HFFc6 (cell line): ENCODE measurements at places on chromosomes 5 and 9. TPM values are rescaled to one million over a fixed set of nuclear protein-coding genes. Genes with fewer than 3 reads are reported as not detected.

DNA sequence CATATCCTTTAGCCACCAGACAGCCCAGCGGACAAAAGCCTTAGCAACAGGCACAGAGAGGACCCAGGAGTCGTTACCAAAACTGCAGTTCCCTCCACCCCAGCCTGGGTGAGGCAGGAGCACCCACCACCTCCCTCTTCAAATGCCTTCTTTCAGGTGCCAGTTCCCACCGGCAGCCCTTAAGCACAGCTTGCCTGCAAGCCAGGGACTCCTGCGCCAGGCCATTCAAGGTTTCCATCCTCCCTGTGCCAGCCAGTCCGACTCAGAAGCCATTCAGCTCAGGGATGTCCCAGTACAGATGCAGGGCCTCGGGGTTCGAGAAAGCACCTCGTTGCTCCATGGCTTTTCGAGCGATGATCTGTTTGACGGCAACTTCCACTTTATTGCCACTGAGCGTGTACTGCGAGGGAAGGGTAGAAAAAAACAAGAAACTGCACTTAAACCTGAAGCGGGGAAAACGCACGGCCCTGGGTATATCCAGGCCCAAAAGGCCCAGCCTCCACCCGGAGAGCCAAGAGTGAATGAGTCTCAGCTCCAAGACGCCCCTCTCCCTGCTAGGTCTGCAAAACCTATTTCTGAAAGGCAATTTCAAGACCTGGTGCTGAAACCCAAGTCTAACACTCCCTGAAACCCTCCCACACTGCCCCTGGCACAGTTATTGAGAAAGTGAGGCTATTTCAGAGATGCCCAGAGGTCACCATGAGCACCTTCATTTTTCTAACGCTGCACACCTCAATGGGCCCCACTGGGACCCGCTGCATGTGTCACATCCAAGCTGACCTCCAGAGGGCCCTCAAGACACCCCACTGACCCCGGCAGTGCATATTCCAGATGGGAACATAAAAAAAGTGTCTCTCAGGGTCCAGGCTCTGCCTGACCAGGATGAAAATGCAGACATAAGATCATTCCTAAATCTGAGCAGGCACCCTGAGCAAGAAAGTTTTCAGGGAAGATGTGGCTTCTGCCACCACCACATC is 36.8 kb upstream of the ZNF354A start:
- no peak for DNase-seq

GRCh38 chr5:58239045-58239444 is 220.8 kb downstream of the PLK2 start:
- no peak for DNase-seq

The TOMM5 gene
- 141 to 177 TPM (median 145 TPM) in 3 replicates for total RNA-seq

DNA sequence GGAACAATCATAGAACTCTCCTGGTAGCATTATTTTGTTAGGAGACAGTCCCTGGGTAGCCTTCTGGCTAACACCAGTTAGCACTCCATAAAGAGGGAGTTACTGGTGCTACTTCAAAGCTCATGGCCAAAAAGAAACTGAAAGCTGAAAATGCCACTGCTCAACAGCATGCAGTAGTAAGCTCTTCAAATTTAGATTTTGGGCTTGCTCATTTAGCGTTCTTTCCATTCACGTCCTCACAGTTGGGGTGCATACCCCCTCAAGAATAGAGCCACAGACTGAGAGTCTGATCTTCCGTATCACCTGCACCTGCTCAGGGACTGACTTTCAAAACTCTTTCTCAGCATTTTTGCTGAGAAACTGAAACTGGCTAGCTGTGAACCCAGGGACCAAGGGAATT is 24.7 kb downstream of the NTRK2 start:
- DNase-seq, result no peak

DNA sequence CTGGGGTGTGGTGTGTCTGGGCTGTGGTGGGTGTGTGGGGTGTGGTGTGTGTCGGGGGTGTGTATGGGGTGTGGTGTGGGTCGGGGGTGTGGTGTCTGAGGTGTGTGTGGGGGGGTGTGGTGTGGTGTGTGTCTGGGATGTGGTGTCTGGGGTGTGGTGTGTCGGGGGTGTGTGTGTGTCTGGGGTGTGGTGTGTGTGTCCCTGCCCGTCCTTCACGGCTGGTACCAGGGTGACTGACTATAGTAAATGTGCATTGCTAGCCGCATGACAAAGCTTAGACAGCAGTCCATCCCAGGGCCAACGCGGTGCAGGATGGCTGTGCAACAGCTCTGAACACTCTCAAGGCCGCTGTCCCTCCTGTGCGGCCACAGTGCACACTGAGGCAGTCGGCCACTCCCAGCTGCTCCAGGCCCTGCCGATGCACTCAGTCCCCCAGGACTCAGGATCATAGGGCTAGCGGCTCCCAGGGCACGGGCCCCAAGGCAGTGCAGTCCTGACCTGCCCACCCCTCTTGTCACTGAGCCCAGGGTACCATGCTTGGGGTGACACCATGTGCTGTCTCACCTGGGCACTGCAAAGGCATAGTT is 54.0 kb downstream of the SECISBP2 start:
- no peak for DNase-seq

GRCh38 chr9:103242025-103242424 is 246.9 kb downstream of the CYLC2 start:
- no peak for DNase-seq

DNA sequence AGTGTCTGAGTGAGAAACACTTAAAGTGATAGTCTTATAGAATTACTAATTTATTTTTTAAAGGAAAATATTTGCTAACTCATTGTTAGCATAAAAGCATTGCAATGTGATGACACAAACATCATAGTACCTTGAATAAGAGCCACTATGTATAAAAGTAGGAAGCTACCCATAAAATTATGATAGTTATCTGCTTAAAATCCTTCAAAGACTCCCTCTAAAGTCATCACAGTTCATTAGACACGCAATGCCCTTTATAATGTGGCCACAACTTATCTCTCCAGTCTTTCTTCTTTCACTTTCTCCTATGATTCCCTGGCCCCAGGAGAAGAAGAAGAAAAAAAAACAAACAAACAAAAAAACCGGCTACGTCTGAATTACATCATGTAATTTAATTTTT is 1144.0 kb upstream of the NUDT12 start:
- DNase-seq, result no peak
